Putamen (tissue), 1 donor: ENCODE measurements at places on chromosomes 5 and 9.

GRCh38 chr5:168370831-168371230 lies 79.4 kb downstream of the WWC1 start:
- no peak for DNase-seq

- DNase-seq = no peak
Observed at GRCh38 chr5:179326122-179326927, 18.9 kb downstream of the ADAMTS2 start.

DNA sequence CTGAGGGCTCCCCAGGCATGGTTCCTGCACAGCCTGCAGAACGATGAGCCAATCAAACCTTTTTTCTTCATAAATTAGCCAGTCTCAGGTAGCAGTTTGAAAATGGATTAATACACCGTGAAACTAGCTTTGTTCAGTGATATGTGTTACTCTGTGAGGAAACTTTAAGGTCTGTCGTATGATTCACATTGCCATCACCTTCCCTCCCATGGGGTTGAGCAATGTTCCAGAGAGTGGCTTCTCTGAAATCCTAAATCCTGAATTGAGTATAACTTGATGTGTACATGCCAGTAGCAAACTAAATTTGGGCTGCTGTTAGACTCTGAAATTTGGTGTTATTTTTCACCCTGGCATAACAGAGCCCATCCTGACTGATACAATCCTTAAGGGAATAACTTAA lies 866.4 kb upstream of the C9orf72 start:
- no peak for DNase-seq

DNA sequence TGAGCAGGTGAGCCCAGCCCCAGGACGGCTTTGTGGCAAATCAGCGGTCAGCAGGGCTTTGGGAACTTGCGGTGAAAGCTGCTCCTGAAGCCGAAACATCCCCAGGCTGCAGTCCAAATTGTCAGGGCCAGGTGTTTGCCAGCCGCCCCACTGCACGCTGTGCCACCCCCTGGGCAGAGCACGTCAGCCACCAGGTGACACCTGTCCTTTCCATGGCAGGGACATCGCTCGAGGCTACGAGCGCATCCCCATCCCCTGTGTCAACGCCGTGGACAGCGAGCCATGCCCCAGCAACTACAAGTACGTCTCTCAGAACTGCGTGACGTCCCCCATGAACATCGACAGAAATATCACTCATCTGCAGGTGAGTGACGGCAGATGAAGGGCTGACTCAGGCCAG lies 64.4 kb upstream of the CACNA1B start:
- DNase-seq = no peak
